ENCODE measurements at places on chromosomes 2 and 18. TPM values are rescaled to one million over a fixed set of nuclear protein-coding genes. Genes with fewer than 3 reads are reported as not detected.

The CD226 gene
- 0.57 TPM for polyA plus RNA-seq

The ZEB2 gene
- 62.2 TPM for polyA plus RNA-seq

The MAB21L4 gene
- not detected for polyA plus RNA-seq

The DNAJC5G gene
- not detected for polyA plus RNA-seq

The SERPINB10 gene
- polyA plus RNA-seq, result not detected

The ABCG5 gene
- polyA plus RNA-seq, result not detected

The STAT4 gene
- 1.7 TPM for polyA plus RNA-seq

The DOK6 gene
- polyA plus RNA-seq, result not detected

The MAPK4 gene
- polyA plus RNA-seq, result not detected

The GKN1 gene
- not detected for polyA plus RNA-seq

The TMEM163 gene
- 0.91 TPM for polyA plus RNA-seq

The CIDEA gene
- not detected for polyA plus RNA-seq

The ZBTB7C gene
- polyA plus RNA-seq, result not detected

The SERPINB4 gene
- not detected for polyA plus RNA-seq

The COLEC12 gene
- polyA plus RNA-seq, result not detected

The AMER3 gene
- polyA plus RNA-seq, result not detected

The ACMSD gene
- polyA plus RNA-seq, result not detected

The POMC gene
- polyA plus RNA-seq, result 5.8 TPM

The PTH2R gene
- polyA plus RNA-seq, result 0.09 TPM

The MIB1 gene
- polyA plus RNA-seq, result 5.0 TPM

The CCDC148 gene
- not detected for polyA plus RNA-seq

The CFAP65 gene
- not detected for polyA plus RNA-seq

The AP1S3 gene
- 7.6 TPM for polyA plus RNA-seq

The GALNT5 gene
- 0.04 TPM for polyA plus RNA-seq

The GALNT13 gene
- polyA plus RNA-seq, result not detected

The FMNL2 gene
- polyA plus RNA-seq, result 0.86 TPM

The SKOR2 gene
- not detected for polyA plus RNA-seq

The TSHZ1 gene
- 2.2 TPM for polyA plus RNA-seq

The MTLN gene
- 43.3 TPM for polyA plus RNA-seq

The ASB18 gene
- not detected for polyA plus RNA-seq

The LOXHD1 gene
- not detected for polyA plus RNA-seq

The ASXL2 gene
- 2.6 TPM for polyA plus RNA-seq

The DIPK1C gene
- polyA plus RNA-seq, result not detected
